ENCODE measurements at places on chromosomes 6 and 20. TPM values are rescaled to one million over a fixed set of nuclear protein-coding genes. Genes with fewer than 3 reads are reported as not detected.

Gene ARFGEF3
- 0.63 TPM for polyA plus RNA-seq

Gene PLCB1
- 7.6 TPM for polyA plus RNA-seq

Gene APOM
- polyA plus RNA-seq, result 3.9 TPM

Gene SLC22A2
- 0.05 TPM for polyA plus RNA-seq

Gene BPI
- 0.07 TPM for polyA plus RNA-seq

Gene ZNF334
- 1.1 TPM for polyA plus RNA-seq

Gene SGK1
- polyA plus RNA-seq, result 42.0 TPM

DNA sequence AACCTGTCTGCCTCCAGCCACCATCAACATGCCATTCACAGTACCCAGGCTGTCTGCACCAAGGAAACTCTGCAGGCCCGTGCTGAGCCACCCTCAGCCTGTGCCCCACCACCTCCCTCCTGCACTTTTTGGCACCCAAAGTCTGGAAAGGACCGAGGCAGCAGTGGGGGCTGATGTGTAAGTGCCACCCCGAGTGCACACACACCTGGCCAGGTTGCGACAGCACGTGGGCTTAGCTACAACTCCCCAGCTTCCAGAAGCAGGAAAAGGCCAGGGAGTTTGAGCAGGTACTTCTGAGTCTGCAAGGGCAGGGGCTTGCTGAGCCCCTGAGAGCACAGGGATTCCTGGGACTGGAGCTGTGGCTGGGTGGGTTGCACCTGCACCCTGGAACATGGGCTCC is 303.3 kb upstream of the OPRM1 start:
- DNase-seq, result no peak

DNA sequence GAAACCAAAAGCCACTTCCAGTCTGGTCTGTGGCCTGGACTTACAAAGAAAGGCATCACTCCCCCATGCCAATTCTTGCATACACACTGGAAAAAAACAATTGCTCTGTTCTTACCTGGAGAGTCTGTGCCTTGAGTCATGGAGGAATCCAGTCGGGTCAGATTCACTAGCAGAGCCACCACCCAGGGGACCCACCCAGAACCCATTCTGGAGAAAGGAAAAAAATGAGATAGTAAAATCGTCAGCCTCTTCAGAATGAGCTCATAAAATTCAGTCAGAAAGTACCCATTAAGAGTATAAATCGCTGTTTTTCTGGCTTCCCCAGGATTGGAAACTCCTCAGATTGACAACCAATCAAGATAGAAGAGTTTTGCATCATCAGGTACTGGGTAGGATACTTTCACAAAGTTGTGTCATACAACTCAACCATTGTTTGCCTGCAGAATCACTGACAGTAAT is at the start of gene HLA-DOB:
TSS of gene HLA-DOB (minus strand) at position 257 of the 459 bp plus-strand sequence. CDS start at position 206, 51 bp downstream.
- no peak for DNase-seq

- DNase-seq, result no peak
Observed at GRCh38 chr20:19328676-19329075, 116.2 kb downstream of the SLC24A3 start.

GRCh38 chr6:138253731-138254130 is 35.4 kb upstream of the PBOV1 start:
- no peak for DNase-seq

DNA sequence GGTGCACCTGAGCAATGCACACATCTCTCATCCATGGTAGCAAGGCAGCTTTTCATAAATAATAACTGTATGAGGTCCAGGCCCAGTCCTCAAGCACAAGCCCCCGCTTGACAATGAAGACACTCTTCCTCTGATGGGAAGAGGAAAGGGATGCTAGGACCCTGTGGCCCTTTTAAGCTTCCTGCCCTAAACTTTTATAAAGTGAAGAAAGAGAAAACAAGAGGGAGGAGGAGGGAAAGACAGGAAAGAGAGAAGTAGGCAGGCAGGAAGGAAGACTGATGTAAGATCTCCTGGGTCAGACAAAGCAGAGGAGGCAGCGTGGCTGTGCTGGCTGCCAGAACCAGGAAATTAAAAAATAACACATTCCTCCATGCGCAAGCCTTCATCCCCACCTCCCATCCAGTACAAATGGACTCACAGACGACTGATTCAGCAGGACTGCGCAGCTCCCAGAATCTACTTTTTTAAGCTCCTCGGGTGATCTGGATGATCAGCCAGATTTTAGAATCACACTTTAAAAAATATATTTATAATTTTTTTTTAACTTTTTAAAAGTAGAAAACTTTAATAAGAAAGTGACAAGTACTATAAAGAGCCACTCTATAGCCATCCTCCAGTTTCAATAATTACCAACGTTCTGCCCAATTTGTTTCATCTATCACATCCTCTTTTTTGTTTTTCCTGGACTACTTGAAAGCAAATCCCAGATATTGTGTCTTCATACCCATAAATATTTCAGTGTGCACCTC is 16.5 kb downstream of the TNFAIP3 start:
- DNase-seq, result no peak

Measured in right cardiac atrium (tissue), 5 donors.